HT1080 (cell line): ENCODE measurements at places on chromosomes 3 and 15. TPM values are rescaled to one million over a fixed set of nuclear protein-coding genes. Genes with fewer than 3 reads are reported as not detected.
A peak's percentile ranks its signal among the peaks of the same experiment; 100 is the strongest.

DNA sequence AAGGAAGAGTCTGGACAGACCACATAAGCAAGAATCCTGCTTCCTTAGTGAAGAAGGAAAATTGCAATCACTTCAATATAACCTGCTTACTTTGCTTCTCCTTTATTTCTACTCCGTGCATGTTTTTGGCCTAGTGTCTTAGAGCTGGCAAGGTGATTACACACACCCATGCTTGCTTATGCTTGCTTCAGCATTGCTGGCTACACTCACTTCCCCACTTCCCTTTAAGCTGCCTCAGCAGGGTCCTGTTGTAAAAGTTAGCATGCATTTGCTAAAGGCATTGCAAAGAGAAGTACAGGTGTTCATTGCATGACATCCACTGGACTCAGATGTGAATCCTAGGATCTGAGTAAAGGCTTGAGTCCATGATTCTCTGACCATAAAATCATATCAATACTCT, 47.5 kb upstream of the STT3B start:
- DNase-seq: no peak

- DNase-seq: no peak
Measured at GRCh38 chr3:171797265-171797679, 13.0 kb downstream of the PLD1 start.

DNA sequence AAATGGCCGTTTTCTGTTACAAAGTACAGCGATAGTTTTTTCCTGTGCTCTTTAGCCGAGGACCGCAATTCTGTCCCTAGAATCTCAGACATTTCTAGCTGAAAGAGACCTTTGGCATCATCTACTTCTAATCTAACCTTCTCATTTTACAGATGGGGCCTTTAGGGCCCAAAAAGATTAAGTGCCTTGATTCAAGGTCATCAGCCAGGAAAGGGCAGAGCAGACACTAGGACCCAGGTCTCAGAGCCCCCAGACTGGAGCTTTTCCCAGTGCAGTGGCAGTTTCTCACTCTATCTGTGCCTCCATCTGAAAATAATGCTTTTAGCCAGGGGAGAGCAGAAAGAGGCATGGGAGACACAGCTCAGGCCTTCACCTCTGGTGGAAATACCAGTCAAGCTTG, 20.6 kb downstream of the ABHD2 start:
- no peak for DNase-seq

DNA sequence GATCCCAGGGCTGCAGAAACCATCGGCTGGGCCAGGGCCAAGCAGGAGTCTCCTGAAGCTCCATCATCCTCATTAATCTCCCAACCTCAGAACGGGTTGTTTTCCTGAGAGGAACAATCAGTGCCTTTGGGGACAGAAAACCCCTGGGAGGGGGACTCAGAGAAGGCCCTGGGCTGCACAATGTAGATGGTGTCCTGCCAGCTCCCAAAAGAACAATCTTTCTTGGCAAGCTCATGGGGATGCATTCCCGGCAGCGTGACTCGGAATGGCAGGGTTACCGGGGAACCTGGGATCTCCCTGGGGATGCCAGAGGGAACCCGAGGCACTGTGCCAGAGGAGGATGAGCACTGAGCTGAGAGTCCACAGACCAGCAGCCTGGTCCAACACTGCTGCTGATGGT, 72.1 kb upstream of the ATP2B2 start:
- no peak for DNase-seq

GRCh38 chr15:29126208-29126536, 143.4 kb downstream of the NSMCE3 start:
- DNase-seq: no peak

GRCh38 chr3:30354972-30355371, 251.4 kb upstream of the TGFBR2 start:
- no peak for DNase-seq

Gene MAP6D1
- total RNA-seq: 1.9 and 8.0 TPM in 2 replicates

Gene GPR160
- 2.8 and 4.2 TPM in 2 replicates for total RNA-seq

Gene MLF1
- 12.0 and 17.7 TPM in 2 replicates for total RNA-seq

Gene SPATA12
- total RNA-seq: 0.80 and 1.6 TPM in 2 replicates

GRCh38 chr3:65562447-65562846, 476.3 kb downstream of the MAGI1 start:
- no peak for DNase-seq

DNA sequence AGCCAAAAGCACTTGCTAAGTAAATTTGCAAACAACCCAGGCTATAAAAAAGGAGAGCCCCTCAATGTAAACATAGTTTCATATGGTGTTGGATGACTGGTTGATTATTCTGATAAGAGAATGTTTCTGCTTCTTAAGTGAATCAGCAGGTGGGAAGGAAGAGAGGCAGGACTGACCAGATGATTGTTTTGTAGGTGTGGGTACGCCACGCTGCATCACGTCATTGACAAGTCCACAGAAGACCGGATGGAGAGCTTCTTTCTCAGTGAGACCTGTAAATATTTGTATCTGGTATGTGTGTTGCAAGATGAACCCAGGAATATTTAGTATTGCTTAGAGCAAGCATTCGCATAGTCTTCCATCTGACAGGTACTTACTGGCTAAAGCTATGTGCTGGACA, 23.4 kb downstream of the EDEM1 start:
- DNase-seq: no peak

Gene HHATL
- total RNA-seq: not detected in 2 replicates

GRCh38 chr3:141330718-141331376, 37.5 kb upstream of the ZBTB38 start:
- no peak for DNase-seq

- DNase-seq: no peak
Measured at GRCh38 chr3:156227704-156228103, 107.3 kb downstream of the KCNAB1 start.

DNA sequence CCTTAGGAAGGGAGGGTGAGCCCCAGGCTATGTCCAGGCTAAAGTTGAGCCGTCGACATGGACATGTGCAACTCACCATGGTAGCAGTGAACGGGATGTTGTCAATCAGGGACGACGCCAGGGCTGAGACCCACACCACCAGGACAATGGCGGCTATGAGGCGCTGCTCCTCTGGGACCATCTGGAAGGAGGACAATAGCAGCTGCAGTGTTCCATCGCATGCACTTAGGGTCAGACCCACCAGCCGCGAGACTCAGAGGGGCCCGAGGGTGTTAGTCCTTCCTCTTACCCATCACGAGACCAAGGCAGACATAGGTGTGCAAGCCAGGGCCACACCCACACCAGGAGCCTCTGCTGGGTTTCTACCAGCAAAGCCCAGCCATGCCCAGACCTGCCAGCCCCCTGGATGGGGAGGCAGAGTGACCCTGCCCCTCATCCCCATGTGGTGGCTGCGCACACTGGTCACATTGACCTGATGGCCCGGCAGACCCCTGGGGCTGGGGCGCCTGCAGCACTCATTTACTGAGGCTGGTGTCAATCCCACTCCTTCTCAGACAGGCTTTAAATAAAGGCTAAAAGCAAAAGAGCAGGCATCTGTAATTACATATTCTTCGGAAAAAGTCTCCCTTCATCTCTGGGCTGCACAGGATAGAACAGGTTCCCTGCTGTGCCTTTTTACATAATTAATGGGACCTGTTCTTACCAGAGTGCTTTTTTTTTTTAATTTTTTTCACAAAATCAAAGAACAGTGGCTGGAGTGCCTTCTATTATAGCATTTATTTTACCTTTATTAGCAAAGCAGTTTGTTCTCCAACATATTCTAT, 227.8 kb downstream of the OCA2 start:
- DNase-seq: no peak

- peak; percentile 36 for DNase-seq
Measured at GRCh38 chr3:8095724-8096123, 405.9 kb upstream of the LMCD1 start.

- no peak for DNase-seq
Measured at GRCh38 chr3:113110267-113110666, 101.1 kb upstream of the BOC start.

- DNase-seq: no peak
Measured at GRCh38 chr15:90882781-90883525, 1.4 kb upstream of the FES start.

- DNase-seq: no peak
Measured at GRCh38 chr3:23377928-23378672, 175.0 kb downstream of the UBE2E2 start.

Gene IL12A
- total RNA-seq: 18.8 and 27.1 TPM in 2 replicates

Gene LSMEM2
- total RNA-seq: not detected in 2 replicates

- no peak for DNase-seq
Measured at GRCh38 chr3:28575100-28575745, 226.6 kb upstream of the AZI2 start.

Gene RPL35A
- 1,111 and 1,615 TPM in 2 replicates for total RNA-seq

DNA sequence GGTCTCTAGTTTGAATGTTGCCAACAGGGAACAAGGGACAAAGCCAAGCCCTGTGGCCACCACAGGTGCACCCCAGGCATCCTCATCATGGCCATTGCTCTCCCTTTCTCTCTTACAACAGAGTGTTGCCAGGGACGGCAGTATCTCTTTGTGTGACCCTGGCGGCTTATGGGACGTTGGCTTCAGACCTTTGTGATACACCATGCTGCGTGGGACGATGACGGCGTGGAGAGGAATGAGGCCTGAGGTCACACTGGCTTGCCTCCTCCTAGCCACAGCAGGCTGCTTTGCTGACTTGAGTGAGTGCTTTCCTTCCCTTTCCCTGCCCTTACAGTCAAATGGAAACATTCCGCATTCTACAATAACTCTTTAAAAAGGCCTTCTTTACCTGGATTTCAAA, 38.2 kb downstream of the BOC start:
- no peak for DNase-seq

DNA sequence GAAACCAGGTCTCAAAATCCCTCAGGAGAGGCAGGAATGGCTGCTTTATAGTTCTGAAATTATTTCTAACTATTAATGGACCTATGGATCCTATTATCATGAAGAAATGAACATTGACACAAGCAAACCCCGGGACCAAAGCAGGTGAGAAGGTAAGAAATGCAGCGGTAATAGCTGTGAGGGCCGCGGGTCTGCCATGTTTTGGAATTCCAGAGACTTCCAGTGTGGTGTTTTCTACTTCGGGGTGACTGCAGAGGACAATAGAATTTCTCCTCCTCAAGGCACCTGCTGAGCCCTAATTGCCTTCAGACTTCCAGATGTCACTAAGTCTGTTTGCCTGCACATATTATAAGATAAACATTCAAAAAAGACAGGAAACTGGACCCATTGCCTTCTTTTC, 437.4 kb downstream of the GABRG3 start:
- DNase-seq: no peak

- no peak for DNase-seq
Measured at GRCh38 chr15:80328496-80328895, 75.7 kb upstream of the ARNT2 start.

GRCh38 chr15:58279654-58280053, 141.5 kb downstream of the AQP9 start:
- DNase-seq: no peak

Gene ARHGAP31
- total RNA-seq: 12.9 and 14.4 TPM in 2 replicates

DNA sequence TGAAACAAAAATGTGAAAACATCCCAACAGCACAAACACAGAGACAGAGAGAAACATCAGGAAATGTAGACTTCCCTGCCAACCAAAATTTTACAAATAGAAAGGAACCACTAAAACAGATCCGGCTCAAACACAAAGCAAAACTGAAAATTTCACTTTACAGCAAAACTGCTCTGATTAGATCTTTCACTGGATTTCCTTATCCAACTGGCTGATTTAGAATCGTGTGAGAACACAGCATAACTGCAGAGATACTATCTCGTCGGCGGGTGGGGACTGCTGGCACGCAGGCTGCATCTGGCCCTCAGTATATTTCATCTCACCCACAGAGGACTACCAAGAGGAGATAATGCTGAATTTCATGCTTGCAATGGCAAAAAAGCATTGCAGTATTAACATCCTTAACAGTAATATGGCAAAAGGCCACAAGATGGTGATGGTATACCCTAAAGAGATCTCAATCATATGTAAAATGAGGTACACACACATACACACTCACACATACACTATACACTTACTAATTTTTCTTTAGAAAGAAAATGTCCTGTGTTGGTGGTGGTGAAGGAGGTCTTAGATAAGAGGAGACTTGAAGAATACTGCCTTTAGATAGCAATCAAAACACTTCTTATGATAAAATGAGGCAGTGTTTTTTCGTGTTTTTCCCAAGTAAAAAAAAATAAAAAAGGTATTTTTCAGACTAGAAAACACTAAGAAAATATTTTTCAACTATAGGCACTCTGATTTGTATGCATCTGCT, 10.6 kb upstream of the LEO1 start:
- peak; percentile 86 for DNase-seq

DNA sequence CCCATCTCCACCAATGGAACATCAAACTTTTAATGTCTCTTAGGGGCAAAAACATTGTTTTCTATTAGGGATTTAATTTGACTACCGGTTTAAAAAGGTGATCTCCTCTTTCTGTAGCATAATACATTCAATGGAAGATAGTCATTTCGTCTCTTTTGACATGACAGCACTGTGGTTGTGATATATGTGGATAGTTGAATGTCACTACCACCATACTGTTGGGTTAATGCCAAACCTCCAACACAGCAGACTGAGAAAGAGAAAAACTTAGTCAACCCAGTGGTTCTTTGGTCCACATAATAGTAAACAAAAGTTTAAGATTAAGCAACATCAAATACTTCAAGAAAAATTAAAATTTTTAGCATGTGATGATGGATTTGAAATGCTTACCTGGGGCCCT, 530.4 kb downstream of the AGBL1 start:
- DNase-seq: no peak

Gene MYLK
- 185 and 197 TPM in 2 replicates for total RNA-seq

Gene CHRNB4
- not detected in 2 replicates for total RNA-seq

DNA sequence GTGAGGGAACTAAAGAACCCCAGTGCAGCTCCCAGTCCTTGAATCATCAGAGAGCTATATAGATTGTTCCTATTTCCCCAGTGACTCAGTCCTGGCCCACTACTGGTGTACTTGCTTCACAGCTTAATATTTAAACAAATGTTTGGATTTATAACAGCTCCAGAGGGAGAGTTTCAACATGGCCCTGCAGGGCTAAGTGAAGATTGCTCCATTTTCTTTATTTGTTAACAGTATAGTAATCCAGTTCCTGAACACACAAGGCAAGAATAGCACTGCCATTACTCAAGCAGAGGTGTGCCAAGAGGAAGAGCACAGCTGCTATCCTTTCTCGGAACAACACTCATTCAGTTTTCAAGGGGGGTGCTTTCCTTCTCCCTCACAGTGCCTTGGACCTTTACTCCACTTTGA, 6.5 kb downstream of the SQOR start:
- DNase-seq: peak; percentile 76
